Left renal pelvis (tissue), 4 donors: ENCODE measurements at places on chromosomes 3 and 15.

DNA sequence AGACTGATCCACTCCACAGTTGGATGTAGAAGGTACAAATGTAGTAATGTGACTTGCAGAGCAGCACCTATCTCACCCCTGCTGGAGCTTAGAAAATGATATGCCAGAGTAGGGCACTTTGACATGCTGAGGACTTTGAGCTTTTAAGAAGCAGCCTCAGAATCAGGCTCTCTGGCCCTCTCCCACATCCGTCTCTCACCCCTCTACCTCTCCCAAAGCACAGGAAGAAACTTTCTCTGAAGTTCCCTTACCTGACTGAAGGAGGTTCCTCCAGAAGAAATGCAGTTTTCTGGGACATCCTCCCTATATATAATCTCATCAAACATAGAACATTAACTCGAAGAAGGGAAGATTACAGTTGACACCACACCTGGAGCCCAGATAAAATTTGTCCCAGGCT is 98.4 kb upstream of the PEX5L start:
- no peak for DNase-seq

DNA sequence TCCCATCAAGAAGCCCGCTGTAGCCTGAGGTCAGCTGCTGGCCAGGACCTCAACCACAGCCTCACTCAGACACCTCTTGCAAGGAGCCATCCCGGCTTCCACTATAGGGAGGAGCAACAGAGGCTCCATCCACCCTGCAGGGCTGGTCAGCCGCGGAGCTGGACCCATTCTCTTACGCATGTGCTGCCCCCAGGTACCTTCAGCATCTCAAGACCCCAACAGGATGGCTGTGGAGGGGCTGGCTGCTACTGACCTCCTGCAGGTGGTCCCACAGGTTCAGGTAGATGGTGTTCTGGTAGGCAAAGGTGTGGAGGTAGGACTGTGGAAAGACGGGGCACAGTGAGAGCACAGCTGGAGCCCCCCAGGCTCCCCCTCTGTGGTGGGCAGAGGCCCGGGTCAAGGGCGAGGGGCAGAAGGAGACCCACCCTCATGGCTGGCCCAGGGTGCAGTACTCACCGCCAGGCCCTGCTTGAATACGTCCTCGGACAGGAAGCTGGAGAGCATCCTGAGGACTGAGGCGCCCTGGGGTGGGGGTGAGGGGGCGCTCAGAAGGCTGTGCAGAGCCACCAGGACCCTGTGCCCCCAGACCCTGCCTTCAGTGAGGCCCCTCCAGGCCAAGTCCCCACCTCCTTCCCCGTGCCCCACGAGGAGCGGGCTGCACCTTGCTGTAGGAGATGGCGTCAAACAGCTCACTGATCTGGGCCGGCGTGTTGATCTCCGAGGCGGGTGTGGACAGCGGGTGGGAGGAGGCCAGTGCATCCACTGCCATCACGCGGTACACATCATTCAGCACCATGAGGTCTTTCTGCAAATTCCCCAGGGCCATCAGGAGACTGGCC is 11.4 kb downstream of the ANPEP start:
- no peak for DNase-seq

DNA sequence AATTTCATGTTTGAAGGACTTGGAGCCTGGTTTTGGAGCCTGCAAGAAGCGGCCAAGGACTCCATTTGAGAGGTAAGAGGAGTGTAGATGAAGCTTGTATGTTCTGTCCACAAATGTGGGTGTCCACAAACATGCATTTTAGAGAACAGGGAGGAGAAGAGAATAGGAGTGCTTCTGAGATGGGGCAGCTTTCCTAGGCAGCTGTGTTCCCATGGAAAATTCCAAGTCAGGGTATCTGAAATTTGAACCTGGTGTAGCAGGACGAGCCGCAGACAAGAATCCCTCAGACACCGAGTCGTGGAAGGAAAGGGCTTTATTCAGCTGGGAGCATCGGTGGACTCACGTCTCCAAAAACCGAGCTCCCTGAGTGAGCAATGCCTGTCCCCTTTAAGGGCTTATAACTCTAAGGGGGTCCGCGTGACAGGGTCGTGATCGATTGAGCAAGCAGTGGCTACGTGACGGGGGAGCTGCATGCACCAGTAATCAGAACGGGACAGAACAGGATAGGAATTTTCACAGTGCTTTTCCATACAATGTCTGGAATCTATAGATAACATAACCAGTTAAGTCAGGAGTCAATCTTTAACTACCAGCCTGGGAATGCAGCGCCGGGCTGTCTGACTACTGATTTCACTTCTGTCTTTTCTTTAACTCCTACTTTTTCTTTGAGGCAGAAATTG is 71.4 kb upstream of the WDR72 start:
- DNase-seq = no peak

- DNase-seq = no peak
Measured at GRCh38 chr15:95288626-95289025, 1041.9 kb upstream of the NR2F2 start.

DNA sequence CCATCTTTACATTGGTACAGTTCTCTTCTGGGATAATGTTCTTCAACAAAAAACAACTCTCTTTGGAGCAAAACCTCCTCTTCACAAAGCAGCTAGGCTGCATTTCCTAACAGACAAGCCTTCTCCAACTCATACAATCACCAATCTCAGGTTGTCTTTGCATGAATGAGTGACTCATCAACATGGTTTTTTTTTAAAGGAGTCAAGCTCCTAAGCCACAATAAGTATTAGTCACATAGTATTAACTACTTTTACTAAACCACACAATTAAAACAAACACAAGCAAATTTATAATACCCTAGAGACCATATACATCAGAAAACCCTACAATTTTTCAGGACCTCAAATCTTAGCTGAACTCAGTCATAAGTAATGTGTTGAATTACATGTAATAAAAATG is 137.4 kb downstream of the TBC1D5 start:
- no peak for DNase-seq

DNA sequence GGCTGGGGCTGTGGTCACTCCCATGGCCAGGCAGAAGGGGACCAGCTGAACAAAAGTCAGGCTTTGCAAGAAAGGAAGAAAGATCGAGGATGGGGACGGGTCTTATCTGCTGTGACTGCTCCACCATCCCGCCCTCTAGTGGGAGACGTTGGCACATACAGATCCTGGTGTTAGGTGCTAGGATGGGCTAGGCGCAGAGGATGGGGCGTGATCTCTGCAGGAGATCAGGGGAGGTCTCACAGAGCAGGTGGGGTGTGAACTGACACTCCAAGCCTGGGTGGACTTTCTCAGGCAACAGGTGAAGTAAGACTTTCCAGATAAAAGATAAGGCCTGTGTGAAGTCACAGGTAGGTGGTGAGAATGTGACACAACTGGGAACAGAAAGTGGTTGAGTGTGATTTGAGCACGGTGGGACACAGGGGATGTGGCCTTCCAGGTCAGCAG is 141.9 kb upstream of the SMAD3 start:
- DNase-seq = no peak

DNA sequence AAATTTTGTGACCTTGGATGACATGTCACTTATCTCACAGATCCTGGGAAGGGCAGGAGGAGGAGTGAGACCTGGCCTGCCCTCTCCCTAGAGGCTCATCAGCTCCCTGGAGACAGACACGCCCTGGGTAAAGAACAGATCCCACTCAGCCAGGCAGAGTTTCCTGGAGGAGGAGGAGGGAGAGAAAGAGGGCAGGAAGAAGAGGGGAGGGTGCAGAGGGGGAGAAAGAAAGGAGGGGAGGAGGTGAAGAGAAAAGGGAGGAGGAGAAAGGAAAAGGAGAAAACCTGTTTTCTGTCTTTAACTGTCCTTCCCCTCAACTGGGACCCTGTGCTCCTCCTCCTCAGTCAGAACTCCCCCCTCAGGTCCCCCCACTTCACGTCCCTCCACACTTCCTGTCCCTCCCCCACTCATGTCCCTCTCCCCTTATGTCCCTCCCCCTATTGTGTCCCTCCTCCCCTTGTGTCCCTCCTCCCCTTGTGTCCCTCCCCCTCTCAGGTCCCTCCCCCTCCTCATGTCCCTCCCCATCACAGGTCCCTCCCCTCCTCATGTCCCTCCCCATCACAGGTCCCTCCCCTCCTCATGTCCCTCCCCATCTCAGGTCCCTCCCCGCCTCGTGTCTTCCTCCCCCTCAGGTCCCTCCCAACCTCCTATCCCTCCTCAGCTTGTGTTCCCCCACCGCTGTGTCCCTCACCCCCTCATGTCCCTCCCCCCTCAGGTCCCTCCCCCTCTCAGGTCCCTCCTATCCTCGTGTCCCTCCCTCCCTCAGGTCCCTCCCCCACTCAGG is 52.3 kb upstream of the CGNL1 start:
- no peak for DNase-seq

- DNase-seq = no peak
Measured at GRCh38 chr15:40918146-40918798, 10.9 kb upstream of the DLL4 start.

GRCh38 chr3:88061746-88062145 is 2.7 kb downstream of the ZNF654 start:
- DNase-seq = no peak

DNA sequence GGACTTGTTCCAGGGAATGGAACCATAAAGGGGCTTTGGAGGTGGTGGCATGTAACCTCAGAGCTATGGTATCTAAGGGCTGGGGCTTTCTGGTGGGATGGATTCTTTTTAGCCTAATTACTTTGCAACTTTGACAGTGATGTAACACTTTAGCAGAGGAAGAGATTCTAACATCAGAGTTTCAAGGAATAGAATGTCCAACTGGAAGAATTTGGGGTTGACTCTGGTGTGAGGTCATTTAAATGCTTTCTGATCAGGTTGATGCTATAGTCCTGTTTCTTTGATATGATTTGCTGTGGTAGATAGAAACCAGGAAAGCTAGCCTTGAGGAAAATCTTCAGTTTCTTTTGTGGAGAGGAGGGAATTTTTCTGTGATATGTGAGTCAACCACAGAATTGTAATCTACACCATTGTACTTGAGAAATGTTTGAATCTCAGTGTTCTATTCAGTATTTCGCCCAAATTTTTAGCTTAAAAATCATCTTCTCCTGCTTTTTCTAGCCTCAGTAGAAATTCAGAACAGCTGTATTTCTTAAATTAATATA is 40.0 kb downstream of the ATP2C1 start:
- DNase-seq = no peak

GRCh38 chr3:34619990-34620389 is 821.6 kb downstream of the PDCD6IP start:
- DNase-seq = no peak

DNA sequence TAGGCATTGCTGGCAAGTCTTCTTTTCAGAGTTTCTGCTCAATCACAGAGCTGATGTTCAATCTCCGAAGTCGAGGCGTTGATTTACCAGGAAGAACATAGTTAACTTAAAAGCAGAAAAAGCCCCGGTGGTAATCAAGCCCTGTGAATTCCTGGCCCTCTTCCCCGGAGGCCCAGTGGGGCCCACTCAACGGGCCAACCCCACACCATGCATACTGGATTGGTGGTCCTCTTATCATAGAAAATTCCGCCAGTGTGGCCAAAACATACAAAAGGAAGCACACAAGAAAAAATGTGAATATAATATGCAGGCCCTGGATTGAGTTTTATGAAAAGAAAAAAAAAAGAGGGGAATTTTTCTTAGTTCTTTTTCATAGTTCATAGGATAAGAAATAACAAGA is 873.0 kb upstream of the NR2F2 start:
- no peak for DNase-seq

DNA sequence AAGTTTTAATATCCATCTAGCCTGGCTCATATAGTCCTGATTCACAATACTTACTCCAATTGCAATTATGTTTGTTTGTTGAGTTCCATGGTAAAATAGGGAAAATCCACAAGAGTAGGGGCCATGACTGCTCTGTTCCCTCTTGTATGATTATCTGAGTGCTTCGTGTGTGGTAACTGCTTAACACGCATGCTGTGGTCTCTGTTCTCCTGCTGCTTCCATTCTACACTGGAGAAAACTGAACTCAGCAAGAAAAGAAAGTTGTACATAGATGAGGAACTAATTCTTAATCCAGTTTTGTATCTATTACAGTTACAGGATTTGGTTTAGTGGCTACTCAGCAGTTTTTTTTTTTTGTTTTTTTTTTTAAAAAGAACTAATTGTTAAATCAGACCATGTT is 223.0 kb upstream of the SATB1 start:
- no peak for DNase-seq

DNA sequence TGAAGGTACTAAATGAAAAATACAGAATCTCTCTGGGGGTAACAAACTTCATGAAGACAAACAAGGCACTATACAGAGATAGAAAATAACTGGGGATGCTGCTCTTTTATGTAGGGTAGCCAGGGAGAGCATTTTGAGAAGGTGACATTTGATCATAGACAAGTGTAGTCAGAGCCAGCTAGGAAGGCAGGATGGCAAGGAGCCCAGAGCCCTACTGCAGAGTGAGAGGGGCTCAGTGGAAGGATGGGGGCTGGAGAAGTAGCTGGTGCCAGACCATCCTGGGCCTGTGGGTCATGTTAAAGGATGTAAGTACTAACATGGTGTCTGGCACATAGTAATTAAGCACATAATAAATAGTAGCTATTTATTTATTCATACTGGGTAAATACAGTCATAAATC is 133.6 kb downstream of the MEIS2 start:
- no peak for DNase-seq

GRCh38 chr3:148861277-148861869 is 3.7 kb upstream of the CPA3 start:
- no peak for DNase-seq

DNA sequence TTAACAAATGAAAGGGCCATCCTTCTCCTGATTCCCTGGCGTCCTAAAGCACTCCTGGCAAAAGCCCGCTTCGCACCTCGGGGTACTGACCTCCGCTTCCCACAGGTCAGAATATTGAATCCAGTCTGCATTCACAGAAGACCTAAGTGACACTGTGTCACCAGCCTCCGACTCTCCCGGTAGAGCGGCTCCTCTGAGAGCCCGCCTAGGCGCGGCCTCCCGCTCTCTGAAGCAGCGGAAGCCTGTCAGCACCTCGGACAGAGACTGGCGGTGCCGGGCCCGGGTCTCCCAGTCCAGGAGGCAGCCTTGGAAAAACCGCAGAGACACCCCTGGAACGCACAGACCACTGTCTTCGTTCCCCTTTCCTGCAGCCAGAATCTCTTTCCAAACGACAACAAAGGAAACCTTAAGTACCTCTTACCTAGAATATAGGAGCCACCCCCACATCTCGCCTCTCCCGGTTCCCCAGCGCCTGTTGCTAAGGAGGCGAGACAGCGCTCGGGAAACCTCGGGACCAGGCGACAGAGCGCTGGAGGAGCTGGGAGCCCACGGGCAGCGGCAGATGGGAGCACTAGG is 1.2 kb downstream of the GABRB3 start:
- peak; percentile 45 for DNase-seq

- no peak for DNase-seq
Measured at GRCh38 chr15:93046721-93047120, 42.3 kb downstream of the RGMA start.

DNA sequence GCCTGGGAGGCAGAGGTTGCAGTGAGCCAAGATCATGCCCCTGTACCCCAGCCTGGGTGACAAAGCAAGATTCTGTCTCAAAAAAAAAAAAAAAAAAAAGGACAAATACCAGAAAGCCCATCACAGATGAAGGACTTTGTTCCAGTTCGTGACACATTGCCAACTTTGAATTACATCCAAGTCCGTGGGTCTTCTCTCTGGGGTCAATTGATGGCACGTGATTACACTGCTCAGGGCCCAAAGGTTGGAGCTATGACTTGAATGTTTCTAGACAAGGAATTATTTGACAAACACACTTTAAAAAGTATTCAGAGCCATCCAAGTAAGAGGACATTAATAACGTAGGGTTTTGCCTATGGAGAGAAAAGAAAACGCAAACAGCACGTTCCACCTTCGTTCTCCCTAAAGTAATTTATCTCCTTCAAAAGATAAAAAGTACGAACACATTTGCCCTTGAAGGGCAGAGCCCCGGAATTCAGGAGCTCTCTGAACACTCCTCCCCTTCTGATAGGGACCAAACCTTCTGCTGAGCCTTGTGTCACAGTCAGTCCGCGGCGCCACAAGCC is 31.3 kb upstream of the ST3GAL6 start:
- DNase-seq = peak; percentile 35
